ENCODE measurements at places on chromosomes 1 and 21.

GRCh38 chr1:208270651-208271141 lies 26.5 kb upstream of the PLXNA2 start:
- no peaks in the 10 kb centered on the region for H3K36me3 ChIP-seq
- peaks cover 5% of the 10 kb centered on the region for H3K4me1 ChIP-seq
- no peak overlapping the region for H3K27ac ChIP-seq
- H3K4me3 ChIP-seq, result no peak overlapping the region
- DNase-seq, result no peak

GRCh38 chr1:109918671-109919070 lies 8.0 kb downstream of the CSF1 start:
- no peak for DNase-seq
- no peaks in the 10 kb centered on the region for H3K4me1 ChIP-seq
- H3K4me3 ChIP-seq, result no peak overlapping the region

DNA sequence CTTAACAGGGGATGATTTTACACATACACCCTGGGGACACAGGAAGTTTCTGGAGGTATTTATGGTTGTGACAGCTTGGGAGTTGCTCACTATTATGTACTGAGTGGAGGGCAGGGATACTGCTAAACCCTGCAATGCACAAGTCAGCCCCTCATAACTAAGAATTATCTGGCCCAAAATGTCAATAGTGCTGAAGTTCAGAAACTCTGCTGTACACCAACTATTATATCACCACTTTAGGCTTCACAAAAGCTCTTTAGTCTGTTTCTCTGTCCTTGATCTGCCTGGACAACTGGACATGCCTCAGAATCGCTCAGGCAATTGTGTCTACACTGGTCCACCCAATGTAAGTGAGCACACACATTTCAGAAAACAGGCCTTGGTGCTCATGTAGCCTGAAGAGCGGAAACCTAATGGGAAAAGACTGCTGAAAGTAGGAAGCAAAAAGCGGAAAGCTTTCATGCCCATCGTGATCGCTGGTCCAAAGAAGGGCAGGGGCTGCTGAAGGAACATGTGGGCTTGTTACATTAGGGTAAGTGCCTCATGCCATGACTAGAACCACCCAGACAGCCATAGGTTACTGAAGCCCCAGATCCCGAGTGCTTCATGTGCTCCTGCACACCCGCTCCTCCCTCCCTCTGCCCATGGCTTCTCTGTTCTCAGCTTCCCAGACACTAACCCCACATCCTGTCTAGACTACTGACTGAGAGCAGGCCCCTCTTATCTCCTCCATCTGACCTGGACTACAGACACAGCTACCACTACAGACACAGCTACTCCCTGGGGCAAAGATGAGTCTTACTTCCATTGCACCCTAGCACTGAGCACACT lies 73.5 kb downstream of the LRIG2 start:
- no peaks in the 10 kb centered on the region for H3K36me3 ChIP-seq
- H3K27ac ChIP-seq, result no peak overlapping the region
- H3K4me1 ChIP-seq, result peaks cover 3% of the 10 kb centered on the region
- DNase-seq, result no peak

DNA sequence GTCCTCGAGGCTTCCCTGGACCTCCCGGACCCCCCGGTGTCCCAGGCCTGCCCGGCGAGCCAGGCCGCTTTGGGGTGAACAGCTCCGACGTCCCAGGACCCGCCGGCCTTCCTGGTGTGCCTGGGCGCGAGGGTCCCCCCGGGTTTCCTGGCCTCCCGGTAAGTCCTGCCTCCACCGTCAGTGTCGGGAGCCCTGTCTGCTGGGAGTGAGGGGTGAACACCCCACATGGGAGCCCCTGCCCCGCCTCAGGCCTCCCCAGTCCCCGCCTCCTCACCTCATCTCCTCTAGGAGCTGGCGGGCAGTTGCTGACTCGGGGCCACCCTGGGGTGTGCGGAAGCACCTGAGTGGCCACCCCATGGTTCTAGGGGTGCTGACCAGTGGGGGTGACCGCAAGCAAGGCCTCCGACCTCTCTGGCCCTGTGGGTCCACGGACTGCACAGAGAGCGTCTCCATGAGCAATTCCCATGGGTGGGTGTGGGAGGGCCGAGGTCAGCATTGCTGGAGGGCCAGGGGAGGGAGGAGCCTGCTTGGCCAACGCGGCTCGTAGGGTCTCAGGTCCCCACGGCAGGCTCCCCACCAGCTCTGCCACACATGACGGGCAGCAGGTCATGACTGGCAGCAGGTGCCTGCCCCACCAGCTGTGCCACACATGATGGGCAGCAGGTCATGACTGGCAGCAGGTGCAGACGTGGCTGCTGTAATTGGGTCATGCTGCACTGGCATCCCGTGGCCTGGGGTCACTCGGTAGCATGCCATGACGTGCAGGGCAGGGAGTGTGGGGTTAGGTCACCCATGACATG lies 61.3 kb downstream of the SLC19A1 start:
- H3K27ac ChIP-seq, result no peak overlapping the region
- no peaks in the 10 kb centered on the region for H3K4me1 ChIP-seq
- peaks cover 5% of the 10 kb centered on the region for H3K36me3 ChIP-seq
- H3K4me3 ChIP-seq, result no peak overlapping the region
- H3K27me3 ChIP-seq, result no peaks in the 10 kb centered on the region

- DNase-seq, result no peak
- no peaks in the 10 kb centered on the region for H3K36me3 ChIP-seq
- H3K27me3 ChIP-seq, result no peaks in the 10 kb centered on the region
- H3K4me3 ChIP-seq, result no peak overlapping the region
- no peaks in the 10 kb centered on the region for H3K4me1 ChIP-seq
These were observed 188.6 kb upstream of the HP1BP3 start for GRCh38 chr1:20975668-20976067.

GRCh38 chr1:15936025-15936424 lies 39.9 kb downstream of the ZBTB17 start:
- peaks cover 14% of the 10 kb centered on the region for H3K36me3 ChIP-seq
- H3K27ac ChIP-seq, result no peak overlapping the region
- no peaks in the 10 kb centered on the region for H3K27me3 ChIP-seq
- DNase-seq, result no peak
- H3K4me3 ChIP-seq, result no peak overlapping the region
- H3K4me1 ChIP-seq, result no peaks in the 10 kb centered on the region

DNA sequence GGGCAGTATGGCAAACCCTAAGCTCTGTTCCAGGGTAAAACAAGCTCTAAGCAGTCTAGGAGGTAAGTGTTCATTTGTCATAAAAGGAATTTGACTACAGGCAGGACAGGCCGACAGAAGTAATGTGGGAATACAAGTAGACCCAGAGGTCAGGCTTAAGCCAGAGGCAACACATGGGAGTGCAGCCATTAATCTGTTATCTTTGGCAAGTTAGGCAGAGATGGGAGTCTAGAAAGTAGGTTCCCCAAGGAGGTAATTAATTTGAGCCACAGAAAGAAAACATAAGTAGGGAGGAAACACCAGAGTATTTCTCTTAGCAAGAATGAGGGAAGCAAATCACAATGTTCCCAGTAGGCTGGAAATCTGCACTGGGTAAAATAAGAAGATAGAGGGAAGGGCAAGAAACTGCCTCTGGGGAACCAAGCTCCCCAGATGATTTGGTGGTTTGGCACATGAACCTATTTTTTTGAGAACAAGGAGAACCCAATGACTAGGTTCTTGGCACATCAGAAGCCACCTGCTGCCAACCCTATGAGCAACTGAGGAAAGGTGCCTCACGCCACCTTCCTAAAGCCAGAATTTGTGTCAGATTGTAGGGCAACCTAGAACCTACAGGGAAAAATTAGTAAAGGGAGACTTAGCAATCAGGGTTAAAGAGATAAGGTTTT lies 636.4 kb upstream of the PLXNA2 start:
- peaks cover 4% of the 10 kb centered on the region for H3K4me1 ChIP-seq
- H3K27ac ChIP-seq, result no peak overlapping the region
- H3K4me3 ChIP-seq, result no peak overlapping the region
- no peaks in the 10 kb centered on the region for H3K27me3 ChIP-seq
- DNase-seq, result no peak

GRCh38 chr1:115506924-115507589 lies 134.7 kb upstream of the VANGL1 start:
- DNase-seq, result no peak
- no peaks in the 10 kb centered on the region for H3K4me1 ChIP-seq
- H3K27me3 ChIP-seq, result no peaks in the 10 kb centered on the region
- H3K36me3 ChIP-seq, result no peaks in the 10 kb centered on the region

GRCh38 chr1:168488138-168488537 lies 55.7 kb downstream of the XCL2 start:
- H3K36me3 ChIP-seq, result no peaks in the 10 kb centered on the region
- no peak overlapping the region for H3K27ac ChIP-seq
- DNase-seq, result peak; percentile 53

GRCh38 chr1:243542739-243543415 lies 287.0 kb downstream of the SDCCAG8 start:
- no peaks in the 10 kb centered on the region for H3K4me1 ChIP-seq
- peaks cover 3% of the 10 kb centered on the region for H3K36me3 ChIP-seq
- H3K4me3 ChIP-seq, result no peak overlapping the region
- H3K27ac ChIP-seq, result no peak overlapping the region
- no peak for DNase-seq
- H3K27me3 ChIP-seq, result no peaks in the 10 kb centered on the region

- H3K36me3 ChIP-seq, result no peaks in the 10 kb centered on the region
- no peaks in the 10 kb centered on the region for H3K4me1 ChIP-seq
- no peaks in the 10 kb centered on the region for H3K27me3 ChIP-seq
- no peak overlapping the region for H3K27ac ChIP-seq
- no peak overlapping the region for H3K4me3 ChIP-seq
- no peak for DNase-seq
These were observed 28.9 kb upstream of the LYPLAL1 start for GRCh38 chr1:219144658-219145315.

- no peak overlapping the region for H3K27ac ChIP-seq
- H3K36me3 ChIP-seq, result no peaks in the 10 kb centered on the region
- no peak overlapping the region for H3K4me3 ChIP-seq
- H3K4me1 ChIP-seq, result no peaks in the 10 kb centered on the region
These were observed 136.2 kb upstream of the IPO9 start for GRCh38 chr1:201692555-201693394.

GRCh38 chr1:10648689-10649516 lies 147.5 kb downstream of the CASZ1 start:
- no peak overlapping the region for H3K27ac ChIP-seq
- no peaks in the 10 kb centered on the region for H3K27me3 ChIP-seq
- no peaks in the 10 kb centered on the region for H3K4me1 ChIP-seq

- H3K36me3 ChIP-seq, result no peaks in the 10 kb centered on the region
- DNase-seq, result peak; percentile 91
- H3K27ac ChIP-seq, result no peak overlapping the region
- no peak overlapping the region for H3K4me3 ChIP-seq
- H3K27me3 ChIP-seq, result no peaks in the 10 kb centered on the region
These were observed 11.9 kb upstream of the PADI3 start for GRCh38 chr1:17236779-17237560.

DNA sequence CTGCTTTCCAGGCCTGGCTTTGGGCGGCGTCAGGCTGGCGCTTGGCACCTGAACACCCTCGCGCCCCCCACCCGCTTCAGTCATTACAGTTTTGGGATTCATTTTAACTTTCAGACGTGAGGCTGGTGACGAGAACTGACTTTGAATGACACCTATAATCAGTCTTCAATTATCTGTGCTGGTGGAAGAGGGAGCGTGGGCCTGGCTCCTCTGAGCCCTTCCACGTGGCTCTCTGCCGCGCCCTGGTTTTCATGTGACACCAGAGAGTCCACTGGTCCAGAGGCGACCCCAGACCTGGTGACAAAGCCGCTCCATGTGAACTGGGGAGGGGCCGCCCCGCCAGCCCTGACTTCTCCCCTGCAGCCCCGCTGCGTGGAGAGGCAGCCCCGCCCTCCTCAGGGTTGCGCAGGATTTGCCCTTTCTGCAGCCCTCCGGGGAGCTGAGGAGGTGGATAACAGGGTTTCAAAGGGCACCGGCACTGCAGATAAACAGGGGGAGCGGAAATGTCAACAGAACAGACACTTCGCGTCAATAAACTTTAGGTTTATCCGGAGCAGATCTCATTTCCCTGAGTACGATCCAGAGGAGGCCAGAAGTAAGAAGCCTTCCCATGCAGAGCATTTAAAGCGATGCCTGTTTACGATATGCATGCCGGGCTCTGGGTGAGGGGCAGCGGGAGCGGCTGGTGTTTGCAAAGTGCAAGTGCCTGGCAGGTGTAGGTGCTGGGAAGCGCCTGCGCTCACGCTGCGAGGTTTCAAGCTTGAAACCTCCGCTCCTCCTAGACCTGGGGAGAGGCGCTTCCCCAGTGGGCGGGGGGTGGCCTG lies 56.4 kb downstream of the AJAP1 start:
- no peaks in the 10 kb centered on the region for H3K27me3 ChIP-seq
- no peaks in the 10 kb centered on the region for H3K4me1 ChIP-seq
- no peak overlapping the region for H3K27ac ChIP-seq

DNA sequence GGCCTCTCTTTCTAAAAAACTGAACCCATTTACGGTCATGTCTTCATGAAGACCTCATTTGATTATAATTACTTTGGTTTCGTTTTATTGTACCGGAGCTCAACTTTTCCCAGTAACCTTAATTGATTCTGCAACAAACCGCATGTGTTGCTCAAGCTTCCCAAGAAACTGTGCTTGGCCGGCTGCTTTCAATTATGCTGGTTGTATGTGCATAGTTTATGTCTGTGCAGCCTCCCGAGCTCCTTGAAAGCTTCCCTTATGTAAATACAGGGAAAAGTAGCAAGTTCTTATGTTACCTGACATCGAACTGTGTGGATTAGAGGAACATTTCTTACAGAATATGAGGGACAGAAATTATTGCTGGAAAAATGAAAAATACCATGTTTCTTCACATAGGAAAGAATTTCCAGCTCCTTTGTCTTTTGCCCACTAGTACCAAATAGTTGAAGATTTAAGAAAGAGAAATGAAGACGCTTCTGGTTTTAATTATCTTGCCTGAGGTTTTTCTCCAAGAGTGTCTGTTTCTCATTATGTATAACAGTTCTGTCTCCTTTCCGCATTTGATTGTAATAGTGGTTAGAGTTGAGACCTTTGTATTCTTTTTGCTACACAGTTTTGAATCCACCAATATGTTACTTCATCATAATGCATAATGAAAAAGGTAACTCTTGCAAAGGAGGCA lies 2.1 kb downstream of the VCAM1 start:
- H3K27me3 ChIP-seq, result no peaks in the 10 kb centered on the region
- peaks cover 1% of the 10 kb centered on the region for H3K4me1 ChIP-seq

- no peaks in the 10 kb centered on the region for H3K4me1 ChIP-seq
- no peak overlapping the region for H3K4me3 ChIP-seq
- no peak for DNase-seq
These were observed 14.5 kb downstream of the TBX15 start for GRCh38 chr1:118973531-118974137.

DNA sequence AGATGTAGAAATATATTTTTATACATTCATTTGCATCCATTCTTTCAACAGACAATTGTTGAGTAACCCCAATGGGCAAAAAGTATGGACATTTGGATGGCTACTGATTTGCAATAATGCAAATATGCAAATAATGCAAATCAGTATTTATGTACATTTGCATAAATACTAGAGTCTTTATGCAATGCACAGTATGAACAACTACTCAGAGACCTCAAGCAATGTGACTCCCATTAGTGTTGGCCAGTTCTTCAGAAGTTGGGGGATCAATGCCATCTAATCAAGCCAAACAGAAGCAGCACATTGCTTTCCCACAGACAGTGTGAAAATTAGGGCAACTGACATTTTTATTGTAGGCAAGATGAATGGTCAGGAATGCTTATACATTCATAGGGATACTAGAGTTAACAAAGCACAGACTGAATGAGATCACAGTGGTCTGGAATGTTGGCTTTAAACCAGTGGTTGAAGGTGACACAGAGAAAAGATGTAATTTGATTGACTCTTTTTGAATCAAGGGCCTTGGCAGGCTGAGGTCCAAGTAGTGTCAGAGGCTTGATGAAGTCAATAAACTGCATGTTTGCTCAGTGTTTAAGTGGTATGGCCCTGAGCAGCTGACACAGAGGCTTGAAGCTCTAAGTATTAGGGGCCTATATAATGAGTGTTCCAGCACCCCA lies 256.6 kb downstream of the CTH start:
- no peak for DNase-seq
- no peaks in the 10 kb centered on the region for H3K27me3 ChIP-seq
- H3K36me3 ChIP-seq, result no peaks in the 10 kb centered on the region
- H3K27ac ChIP-seq, result no peak overlapping the region

All from aorta (tissue), 5 donors.